MCF 10A (cell line): ENCODE measurements at places on chromosomes 7 and 10. TPM values are rescaled to one million over a fixed set of nuclear protein-coding genes. Genes with fewer than 3 reads are reported as not detected.

DNA sequence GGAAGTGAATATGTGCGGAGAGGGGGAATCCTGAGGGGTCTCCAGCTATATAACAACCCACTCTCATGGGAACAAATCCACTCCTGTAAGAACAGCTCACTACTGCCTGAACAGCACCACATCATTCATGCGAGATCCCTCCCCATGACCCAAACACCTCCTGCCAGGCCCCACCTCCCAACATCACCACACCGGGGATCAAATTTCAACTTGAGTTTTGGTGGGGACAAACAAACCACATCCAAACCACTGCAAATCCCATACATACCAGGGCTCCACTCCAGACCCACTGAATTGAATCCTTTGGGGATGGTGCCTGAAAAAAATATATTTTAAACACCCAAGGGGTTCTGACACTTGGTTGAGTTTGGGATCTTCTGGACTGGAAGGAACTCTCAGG lies 181.5 kb upstream of the PLXNA4 start:
- peak; percentile 16 for DNase-seq

DNA sequence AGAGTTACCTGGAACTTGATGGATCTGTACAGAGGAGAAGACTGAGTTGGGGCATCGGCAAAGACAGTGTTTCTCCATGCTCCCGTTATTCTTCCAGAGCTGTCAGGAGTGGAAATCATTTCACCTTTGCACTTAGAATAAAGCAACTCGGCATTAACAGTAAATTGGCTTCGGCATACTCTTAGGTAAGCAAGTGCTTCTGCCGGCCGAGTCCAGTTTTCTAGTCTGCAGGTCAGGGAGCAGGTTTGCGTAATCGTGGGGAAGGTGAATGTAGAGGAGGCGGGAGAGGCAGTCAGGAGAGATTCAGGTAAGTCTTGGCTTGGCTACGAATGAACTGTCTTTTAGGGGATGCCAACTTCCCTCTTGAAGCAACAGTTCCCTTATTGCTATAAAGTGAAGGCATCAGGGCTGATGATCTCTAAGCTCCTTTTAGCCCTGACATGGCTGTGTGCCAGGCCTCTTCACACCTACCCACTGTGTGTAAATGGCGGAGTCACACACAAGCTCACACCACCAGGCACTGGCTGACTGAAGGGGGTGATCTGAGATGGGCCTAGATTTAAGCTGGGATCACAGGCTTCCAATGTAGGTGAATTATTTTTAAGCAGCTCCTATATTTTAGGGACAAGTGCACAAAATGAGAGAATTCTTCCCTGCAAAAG lies 127.1 kb downstream of the GATA3 start:
- DNase-seq: peak; percentile 80

TMEM213 gene
- total RNA-seq: not detected in 2 replicates

ADAM22 gene
- not detected in 2 replicates for total RNA-seq

DNA sequence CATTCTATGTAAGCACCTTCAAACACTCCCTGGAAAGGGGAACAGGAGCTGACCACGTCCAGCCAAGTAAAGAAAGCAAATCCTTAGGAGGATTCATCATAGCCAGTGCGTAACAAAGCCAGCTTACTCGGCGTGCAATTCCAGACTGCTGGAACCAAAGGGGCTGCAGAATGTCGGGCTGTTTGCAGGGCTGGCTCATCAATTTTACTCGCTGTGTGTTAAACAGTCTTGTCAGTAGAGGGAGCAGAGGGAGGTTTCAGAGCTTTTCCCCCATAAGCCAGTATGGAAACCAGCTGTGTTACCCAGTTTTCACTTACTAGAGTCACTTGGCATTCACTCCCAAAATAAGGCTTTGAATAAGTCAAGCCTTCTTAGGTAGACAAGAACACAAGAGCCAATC lies 127.1 kb downstream of the KMT2E start:
- peak; percentile 18 for DNase-seq

DNA sequence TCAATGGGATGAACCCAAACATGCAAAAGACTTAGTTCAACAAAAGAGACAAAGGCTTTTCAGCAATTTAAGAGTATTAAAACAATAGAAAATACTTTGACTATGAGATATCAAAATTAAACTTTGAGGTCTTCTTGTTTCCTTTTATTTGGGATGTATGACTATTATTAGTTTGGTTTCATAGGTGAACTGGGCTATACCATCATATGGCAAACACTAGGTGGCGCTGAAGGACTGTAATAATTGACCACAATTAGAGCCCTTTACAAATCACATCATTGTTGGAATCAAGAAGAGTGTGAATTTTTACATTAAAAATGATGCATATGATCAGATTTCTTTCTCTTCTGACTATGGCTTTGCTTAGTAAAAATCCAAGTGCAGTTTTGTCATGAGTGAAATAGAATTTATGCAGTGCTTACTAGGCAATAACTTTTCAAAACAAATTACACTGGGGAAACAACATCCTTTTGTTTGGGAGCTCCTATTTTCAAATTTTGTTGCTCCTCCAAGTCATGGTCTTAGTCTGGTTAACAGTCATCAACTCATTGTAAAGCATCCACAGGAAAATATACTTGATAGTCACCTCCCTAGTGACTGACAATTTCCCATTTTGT lies 14.7 kb upstream of the NXPH1 start:
- peak; percentile 75 for DNase-seq

AGBL3 gene
- total RNA-seq: 1.1 and 1.8 TPM in 2 replicates

DNA sequence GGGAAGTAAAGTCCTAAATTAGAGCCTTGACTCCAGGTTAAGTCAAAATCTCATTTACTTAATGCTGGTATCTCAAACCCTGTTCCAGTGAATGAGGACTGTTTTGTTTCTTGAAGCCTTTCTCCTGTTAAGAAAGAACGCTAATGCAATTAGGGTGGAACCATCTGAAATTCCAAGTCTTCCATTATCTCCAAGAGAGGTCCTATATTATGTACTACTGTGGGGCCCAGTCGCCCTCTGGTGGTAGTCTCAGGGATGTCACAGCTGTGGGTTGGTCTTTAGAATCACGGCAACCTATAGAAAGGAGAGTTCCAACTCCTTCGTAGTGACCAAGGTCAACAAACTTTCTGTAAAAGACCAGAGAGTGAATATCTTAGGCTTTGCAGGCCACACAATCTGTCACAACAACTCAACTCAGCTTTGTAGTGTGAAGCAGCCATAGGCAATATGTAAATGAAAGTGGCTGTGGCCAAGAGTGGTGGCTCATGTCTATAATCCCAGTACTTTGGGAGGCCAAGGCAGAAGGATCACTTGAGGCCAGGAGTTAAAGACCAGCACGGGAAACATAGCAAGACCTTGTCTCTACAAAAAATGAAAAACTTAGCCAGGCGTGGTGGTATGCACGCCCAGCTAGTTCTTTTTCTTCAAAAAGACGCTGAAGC lies 9.3 kb downstream of the RPP38 start:
- peak; percentile 79 for DNase-seq

GRCh38 chr7:29749701-29750321 lies 56.5 kb upstream of the WIPF3 start:
- no peak for DNase-seq

DNA sequence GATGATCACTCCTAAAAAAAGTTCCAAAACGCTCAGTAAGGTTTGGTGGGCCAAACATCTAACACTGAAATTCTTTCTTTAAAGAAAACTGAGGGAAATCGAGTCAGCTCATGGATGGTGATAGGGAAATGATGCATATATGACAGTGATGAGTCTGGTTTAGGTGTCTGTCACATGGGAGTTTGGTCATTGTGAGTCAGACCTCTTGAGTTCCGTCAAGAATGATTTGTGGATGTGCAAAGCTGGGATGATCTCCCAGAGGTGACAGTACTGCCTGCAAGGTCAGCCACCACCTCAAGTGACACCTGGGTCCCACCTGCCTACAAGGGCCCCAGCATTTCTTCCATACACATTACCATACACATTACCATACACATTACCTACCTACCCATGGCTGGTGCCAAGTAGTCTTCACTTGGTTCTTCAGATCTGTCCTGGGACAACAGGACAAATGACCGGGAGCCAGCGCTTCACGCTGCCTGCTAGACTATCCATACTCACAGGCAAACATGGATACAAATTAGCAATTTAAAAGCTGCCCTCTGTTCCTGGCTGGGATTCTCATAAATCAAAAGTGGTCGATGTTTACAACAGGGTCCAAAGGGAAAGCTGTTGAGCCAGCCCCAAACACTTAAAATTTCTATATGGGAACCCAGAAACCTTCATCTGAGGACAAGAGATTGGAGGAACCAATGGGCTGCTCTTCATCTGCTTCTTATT lies 128.4 kb downstream of the ADAM12 start:
- no peak for DNase-seq

DLX5 gene
- not detected in 2 replicates for total RNA-seq

DNA sequence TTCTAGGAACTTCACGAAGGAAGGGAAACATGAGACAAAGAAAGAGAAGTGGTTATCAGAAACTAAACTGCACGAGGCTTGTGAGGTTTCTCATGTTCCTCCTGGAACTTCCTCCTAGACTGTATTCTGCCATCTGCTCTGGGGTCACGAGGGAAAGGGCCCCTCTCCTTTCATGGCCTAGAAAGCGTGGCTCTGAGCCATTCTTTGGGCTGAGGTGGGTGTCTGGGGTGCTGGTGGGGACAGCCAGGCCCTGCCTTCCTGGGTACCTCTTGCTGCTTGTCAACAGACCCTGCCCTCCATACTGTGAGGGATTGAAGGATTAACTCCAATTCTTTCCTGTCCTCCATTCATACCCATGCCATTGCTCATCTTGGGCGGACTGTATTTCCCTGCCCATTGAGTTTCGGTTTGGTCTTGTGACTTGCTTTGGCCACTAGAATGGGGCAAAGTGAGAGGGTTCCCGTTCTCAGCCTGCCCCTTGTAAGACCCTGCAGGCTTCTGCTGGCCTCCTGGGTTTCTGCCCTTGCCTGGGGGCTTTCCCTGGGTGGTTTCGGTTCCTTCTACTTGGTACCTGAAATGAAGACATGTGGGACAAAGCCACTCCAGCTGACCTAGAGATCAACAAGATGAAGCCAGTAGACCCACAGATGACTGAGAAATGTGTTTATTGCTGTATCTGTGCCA lies 14.9 kb upstream of the GIMAP8 start:
- DNase-seq: no peak

DNA sequence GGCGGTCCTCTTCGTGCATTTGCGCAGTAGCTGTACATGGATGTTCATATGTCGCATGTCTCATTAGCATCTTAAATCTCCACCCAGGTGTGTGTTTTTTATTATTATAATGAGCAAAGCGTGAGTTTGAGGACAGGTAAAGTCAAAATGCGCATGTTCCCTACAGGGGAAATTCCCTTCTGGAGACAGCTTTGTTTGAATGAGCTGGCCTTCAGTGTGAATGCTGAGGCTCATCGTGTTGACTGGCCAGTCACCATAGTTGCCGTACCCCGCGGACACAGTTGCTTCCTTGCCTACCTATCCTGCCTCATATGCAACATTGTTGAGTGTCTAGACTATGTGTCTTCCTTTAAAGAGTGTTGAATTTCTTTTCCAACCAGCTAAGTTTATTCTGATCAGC lies 13.6 kb downstream of the LYZL1 start:
- no peak for DNase-seq

GRCh38 chr7:7732621-7733281 lies 14.3 kb upstream of the RPA3 start:
- DNase-seq: peak; percentile 14

DNA sequence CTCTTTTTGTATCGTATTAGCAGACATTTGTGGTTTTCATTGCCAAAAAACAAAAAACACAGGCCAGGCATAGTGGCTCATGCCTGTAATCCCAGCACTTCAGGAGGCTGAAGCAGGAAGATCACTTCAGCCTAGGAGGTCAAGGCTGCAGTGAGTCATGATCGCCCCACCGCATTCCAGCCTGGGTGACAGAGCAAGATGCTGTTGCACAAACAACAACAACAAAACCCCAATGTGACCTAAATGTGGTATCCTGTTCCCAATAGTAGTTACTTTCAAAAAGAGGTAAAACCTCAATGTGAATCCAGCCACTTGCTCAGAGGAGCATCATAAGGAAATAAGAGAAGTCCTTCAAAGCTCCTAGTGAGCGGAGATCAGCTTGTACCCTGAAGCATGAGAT lies 45.8 kb upstream of the SKAP2 start:
- peak; percentile 79 for DNase-seq

CPA5 gene
- 0.42 TPM in 1 of 2 replicates, not detected in the other for total RNA-seq

DNA sequence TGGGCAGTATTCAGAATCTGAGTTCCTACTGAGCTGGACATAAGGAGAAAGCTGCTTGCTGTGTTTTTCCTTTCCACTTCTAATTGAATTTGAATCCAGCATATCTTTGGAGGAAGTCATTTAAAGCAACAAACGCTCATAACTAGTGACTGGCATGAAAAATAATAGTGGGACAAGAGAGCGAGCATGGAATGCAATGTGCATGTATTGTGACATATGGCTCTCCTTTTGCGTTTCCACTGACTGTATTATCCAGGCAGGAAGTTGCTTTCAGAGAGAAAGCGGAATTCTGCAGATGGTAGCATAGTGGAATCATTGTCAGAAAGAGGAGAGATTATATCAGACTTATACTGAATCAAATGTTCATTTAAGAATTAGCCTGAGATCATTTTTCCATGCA lies 368.6 kb downstream of the REEP3 start:
- DNase-seq: no peak

CDNF gene
- 1.9 and 2.9 TPM in 2 replicates for total RNA-seq

DNA sequence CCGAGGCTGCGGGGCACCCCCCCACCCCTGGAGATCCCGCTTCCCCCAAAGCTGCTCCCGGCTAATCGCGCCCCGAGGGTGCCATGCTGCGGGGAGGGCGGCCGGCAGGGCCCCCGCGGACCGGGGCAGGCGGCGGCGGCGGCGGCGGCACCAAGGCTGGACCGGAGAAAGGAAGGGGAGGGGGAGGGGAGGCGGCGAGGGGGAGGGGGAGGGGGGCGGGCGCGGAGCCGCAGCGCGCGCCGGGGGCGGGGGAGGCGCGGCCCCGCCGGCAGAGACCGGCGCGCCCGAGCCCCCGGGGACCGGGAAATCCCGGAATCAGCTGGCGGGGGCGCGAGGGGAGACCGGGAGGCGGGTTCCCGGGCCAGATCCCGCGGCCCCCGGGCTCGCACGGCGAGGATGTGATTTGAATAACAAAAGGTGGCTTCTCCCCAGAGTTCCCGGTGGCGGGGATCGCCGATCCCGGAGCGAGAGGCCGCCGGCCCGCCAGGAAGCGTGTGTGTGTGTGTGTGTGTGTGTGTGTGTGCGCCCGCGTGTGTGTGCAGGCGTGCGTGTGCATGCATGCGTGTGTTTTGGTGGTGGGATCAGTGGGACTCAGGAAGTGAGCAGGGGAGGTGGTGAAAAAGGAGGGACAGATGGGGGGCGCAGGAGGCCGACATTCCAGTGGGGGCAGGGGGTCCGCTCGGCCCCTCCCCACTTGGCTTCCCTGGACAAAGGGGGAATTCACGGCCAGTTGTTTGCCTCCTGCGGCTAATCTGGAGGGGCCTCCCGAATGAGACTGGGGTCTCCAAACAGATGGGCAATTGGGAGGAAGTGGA lies 99.5 kb downstream of the HIP1 start:
- DNase-seq: peak; percentile 32

CCDC6 gene
- total RNA-seq: 56.6 and 66.4 TPM in 2 replicates

CLEC2L gene
- not detected in 2 replicates for total RNA-seq

GRCh38 chr7:42677751-42678699 lies 233.8 kb downstream of the C7orf25 start:
- DNase-seq: peak; percentile 91
